Fibroblast of skin of scalp (primary cell): ENCODE measurements at places on chromosomes 1 and 21.

DNA sequence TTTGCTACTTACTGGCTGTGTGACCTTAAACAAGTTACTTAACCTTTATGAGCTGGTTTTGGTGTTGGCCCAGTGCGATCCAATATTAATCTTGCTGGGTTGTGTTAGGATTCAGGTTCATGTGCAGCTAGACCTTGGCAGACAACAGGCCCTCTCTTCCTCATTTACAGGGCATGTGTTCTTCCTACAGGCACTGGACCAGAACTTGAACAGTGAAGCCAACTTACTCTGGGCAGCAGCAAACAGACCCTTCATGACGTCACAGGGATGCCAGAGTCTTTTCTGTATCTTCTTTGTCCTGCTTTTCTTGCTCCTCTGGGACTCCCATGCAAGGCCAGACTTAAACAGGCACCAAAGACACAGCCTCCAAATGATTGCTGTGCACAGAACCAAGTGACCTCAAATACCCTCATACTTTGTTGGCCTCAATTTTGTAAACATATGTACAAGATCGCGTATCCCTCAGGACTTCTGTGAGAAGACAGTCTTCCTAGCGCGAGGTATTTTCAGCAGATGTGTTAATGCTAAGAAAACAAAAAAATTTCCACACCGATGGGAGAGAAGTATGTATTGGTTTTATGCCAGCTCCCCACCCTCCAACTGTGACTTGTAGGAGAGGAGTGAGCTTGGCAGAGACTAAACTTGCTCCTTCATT, 73.7 kb downstream of the URB2 start:
- DNase-seq = peak; percentile 65

DNA sequence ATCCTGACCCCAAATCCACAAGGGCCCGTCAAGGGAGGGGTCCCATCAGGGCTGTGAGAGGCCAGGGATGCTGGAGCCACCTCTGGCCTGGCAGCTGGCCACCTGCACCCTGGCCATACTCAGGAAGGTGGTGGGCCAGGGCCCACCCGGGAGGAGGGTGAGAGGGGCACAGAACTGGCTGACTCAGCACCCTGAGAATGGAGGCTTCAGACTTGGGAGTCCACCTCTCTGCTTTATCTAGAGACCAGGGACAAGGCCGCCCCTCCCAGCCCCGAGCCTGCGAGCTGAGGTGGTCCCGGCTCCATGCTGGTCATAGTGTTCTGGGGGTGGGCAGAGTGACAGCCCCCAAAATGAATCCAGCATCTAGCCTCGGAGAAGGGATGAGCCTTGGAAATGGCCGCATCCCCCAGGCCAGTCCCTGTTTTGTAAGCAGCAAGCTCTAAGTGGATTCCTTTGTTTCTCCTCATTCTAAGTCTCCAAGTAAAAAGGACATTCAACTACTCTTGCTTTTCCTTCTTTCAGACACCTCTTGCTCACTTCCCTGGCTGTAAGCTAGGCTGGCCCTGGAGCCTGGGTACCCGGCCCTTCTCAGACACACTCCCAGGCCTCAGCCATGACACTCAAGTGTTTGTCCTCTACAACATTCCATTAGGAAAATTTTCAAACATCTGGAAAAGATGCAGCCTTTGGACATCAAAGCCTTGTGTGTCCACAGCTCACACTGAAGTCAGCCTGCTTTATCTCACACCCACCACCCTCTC, 12.3 kb downstream of the WNT3A start:
- no peak for DNase-seq

- DNase-seq = no peak
These were observed 486 bp downstream of the NIPAL3 start for GRCh38 chr1:24415910-24416665.

DNA sequence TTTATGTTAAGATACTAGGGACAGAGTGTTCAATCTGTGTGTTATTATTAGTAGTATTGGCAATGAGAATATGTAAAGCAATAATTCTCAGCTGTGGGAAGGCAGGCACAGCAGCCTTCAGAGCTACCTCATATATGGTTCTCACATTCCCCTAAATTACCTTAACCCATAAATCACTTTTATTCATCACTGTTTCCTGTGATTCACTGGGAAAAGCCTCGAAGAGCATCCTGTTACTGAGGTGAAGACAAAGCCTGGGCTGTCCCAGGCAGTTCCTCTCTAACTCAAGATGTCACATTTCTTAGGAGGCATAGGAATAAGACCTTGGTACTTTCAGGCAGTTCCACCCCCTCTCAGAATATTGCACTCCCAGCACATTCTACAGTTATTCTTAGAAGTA, 965.7 kb downstream of the NCAM2 start:
- no peak for DNase-seq

DNA sequence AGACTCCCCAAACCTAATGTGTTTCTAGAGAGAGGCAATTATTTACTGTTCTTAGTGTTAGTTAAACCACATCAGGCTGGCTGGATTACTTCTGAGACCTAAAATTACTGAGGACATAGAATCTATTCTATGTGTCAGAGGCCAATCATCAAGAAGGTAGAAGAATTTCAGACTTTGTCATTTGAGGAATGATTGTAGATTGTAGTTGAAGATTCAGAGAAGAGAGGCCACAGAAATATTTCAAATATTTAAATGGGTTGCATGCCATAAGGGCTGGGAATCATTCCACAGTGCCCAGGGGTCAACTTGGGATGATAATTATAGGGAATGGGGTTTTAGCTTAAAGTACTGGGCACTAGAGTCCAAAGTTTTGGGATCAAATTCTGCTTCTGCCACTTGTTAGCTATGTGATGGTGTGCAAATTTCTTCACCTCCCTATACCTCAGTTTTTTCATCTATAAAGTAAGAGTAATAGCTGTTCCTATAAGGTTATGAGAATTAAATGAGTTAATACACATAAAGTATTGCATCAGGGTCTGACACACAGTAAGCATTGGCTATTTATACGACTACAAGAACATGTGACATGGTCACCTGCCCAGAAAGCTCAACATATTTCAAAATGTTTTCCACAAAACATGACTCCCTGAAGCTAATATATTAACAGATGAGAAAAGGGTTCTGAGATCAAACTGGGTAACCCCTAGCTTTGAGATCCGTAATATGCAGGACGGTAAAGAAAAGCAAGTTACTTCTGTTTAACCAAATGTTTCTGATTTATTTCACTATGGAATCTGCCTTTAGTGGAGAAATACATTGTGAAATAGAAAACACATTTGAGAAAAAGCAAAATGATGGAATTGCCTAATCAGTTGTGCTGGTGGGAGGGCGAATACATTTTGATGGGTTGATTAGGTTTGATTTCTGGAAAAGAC, 69.7 kb upstream of the SPAG17 start:
- peak; percentile 71 for DNase-seq

- peak; percentile 41 for DNase-seq
These were observed 101.4 kb upstream of the RGS1 start for GRCh38 chr1:192474080-192474683.

DNA sequence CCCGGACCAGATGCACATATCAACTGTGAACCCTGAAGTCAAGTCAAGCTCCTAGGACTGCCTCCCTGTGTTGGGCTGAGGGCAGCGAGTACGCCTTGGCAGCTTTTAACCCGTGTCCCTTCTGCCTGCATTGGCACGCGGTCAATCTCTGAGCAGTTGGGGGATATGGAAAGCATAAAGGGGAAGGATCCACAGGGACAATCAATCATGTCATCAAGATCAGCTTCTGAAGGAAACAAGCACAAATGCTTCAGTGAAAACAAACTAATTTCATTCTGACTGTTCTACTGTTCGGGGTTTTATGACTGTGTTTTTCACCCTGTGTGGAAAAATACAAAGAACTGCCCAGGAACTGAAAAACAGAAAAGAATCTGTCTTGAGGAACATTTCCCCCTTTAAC, 106.2 kb downstream of the RUNX1 start:
- DNase-seq = peak; percentile 44

DNA sequence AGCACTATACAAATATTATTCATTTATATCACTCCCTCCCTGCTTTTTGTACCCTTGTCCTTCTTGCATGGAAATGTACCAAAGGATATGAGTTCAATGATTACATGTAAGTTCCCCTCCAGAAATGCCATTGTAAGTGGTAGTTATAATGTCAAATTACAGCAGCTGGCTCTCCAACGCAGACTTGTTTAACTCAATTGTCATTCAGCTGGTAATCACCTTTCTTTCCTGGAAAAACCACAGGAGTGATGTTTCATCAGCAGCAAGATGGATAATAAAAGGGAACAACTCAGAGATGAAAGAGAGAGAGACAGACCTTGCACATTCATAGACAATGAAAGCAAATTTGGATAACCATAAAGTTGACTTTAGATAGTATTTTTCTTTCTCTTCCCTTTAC, 578.6 kb upstream of the PBX1 start:
- DNase-seq = no peak

DNA sequence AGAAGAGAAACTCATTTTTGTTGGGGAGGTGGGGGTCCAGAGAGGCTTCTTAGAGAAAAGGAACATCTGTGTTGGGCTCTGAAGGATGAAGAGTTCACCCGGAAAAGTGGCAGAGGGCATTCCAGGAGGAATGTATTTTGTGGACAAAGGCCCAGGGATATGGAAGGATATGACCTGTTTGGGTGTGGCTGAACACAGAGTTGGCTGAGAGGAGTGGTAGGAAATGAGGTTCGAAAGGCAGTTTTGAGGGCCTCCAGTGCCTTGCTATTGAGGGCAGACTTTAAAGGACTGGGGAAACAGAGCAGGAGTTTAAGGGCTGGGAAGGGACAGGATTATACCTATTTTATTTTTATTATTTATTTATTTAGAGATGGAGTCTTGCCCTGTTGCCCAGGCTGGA, 27.3 kb upstream of the WASF2 start:
- DNase-seq = no peak

DNA sequence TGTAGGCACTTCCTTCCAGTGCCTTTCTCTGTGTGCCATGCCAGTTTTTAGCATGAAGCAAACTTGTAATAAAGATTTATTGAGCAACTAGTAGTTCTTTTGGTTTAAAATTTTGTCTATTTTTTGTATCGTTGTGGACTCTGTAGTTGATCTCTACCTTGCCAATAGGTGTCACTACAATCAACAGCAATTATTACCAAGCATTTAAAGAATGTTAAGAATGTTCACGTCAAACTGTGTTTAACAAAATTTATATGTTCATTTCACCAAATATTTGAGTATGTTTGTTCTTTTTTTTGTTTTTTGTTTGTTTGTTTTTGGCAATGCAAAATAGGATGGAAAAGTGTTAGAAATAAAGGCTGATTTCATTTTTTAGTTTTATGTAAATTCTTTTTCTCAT, 208.1 kb downstream of the PATJ start:
- DNase-seq = no peak

DNA sequence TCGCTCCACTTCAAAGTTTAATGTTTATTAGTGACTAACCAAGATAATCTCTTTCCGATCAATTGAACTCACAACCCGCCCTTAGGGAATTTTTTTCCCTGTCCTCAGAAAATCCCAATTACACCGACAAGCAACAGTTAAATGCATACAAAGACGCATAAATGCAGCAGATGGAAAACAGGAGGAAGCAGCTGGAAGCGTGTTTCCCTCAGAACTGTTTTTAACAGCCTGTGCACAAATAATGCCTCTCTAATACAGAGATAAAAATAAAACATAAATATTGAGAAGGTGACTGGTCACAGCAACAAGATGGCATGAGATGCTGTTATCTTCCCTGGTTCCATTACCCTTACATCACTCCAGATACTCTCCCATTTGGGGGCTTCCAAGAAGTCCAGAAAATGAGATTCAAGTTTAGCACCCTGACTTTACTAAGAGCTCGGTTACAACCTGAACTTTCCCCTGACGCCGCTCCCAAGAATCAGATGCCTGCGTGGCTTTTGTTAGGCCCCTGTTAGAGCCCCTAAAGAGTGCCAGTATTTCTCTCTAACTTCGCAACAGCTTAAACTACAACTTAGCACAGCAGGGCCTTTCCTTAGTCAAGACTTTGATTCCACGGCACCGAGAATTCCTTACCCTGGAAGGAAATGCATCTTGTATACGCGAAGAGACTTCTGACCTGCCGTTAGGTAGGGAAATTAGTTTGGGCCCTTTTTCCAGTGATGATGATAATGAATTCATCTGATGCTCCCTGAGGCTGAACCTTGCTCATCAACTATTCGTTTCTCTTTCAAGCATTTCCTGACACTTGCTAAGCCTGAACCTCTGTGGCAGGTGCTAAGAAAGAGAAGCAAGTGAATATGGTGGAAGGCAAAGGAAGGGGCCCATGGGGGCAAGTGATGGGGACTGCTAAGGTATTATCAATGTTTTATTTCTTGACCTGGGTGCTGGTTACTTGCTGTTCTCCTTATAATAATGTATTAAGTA, 137.7 kb upstream of the SMYD2 start:
- no peak for DNase-seq

- DNase-seq = no peak
These were observed 20.8 kb downstream of the LRRC8B start for GRCh38 chr1:89545264-89546038.

DNA sequence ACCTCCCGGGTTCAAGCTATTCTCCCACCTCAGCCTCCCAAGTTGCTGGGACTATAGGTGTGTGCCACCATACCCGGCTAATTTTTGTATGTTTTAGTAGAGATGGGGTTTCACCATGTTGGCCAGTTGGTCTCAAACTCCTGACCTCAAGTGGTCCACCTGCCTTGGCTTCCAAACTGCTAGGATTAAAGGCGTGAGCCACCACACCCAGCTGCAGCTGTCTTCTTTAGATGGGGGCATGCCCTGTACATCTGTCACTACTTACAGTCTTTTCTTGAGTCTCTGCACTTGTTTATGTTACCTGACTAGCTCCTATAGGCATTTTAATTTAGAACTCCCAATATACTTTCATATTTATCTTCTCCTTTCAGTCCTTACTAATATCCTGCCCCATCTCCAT, 64.2 kb downstream of the SELENOF start:
- DNase-seq = no peak

DNA sequence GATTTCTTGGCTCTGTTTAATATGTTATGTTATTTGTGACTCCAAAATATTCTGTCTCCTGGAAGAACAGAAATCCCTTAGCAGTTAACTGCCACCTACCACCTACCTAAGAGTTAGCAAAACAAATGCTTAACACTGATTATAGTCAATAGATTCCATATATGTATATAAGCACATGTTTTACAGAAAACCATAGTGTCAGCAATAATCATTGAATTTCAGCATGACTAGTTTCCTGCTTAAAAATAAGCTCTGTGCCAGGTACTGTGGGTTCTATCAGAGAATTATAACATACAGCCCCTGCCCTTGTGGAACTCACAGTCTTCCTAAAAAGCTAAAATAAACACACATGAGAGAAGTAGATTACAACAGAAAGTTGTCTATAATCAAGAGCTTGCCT, 561.9 kb upstream of the CAMK1G start:
- no peak for DNase-seq

- peak; percentile 30 for DNase-seq
These were observed 104.7 kb downstream of the JAK1 start for GRCh38 chr1:64861611-64862010.

GRCh38 chr1:204462229-204462561, 32.4 kb downstream of the PIK3C2B start:
- DNase-seq = no peak

GRCh38 chr1:11877074-11877473, 18.3 kb upstream of the NPPB start:
- DNase-seq = no peak

GRCh38 chr1:70044832-70045231, 160.5 kb downstream of the LRRC40 start:
- DNase-seq = peak; percentile 86

GRCh38 chr21:34894401-34894800, 154.7 kb downstream of the RUNX1 start:
- DNase-seq = no peak

- DNase-seq = no peak
These were observed at the start of gene CD101 for GRCh38 chr1:117001254-117001927. TSS of gene CD101 (plus strand) at chr1:117001760. CDS start at chr1:117001818, 58 bp downstream.
